ENCODE measurements at places on chromosomes 7 and 10.

DNA sequence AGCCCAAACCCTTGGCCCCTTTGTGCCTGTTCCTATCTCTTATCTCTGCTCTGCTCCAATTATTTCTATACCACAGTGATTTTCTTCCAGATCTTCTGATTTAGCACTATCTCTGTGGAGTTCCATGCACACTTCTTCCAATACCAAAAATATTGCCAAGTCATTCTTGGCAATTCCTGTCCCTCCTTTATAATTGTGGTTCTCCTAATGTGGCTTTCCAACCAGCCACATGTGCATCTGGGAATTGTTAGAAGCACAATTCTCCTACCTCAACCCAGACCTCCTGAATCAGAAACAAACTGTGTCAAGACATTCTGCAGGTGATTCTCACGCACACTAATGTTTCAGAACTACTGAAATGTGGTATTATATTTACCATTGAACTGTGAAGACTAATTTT lies 447.8 kb upstream of the IGFBP3 start:
- DNase-seq: no peak

DNA sequence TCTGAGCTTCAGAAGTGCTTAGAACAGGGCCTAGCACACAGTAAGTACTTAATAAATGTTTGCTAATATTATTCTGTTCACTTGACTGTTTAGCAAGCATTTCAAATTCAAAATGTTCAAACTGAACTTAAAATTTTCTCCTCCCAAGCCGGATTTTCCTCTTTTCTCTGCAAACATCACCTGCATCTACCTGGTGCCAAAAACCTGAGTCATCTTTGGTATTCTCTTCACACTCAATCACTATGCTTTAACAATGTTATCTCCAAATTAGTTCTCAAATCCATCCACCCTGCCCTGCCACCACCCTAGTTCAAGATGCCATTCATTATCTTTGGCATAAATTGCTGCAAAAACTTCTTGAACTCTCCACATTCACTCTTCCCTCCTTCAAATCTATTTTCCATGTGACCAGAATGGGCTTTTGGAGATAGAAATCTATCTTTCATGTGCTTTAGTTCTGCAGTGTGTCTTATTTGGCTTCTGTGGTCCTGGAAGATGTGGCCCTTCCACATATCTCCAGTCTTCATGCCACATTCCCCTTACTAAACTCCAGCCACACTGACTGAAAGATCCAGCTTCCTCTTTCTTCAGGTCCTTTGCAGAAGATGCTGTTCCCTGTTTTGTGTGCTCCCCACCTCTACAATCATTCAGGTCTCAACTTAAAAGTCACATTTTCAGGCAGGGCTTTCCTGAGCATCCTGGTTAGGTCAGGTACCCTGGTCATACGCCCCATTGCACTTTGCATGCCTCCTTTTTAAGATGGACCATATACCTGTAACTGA lies 2.0 kb downstream of the GGCT start:
- DNase-seq: no peak

DNA sequence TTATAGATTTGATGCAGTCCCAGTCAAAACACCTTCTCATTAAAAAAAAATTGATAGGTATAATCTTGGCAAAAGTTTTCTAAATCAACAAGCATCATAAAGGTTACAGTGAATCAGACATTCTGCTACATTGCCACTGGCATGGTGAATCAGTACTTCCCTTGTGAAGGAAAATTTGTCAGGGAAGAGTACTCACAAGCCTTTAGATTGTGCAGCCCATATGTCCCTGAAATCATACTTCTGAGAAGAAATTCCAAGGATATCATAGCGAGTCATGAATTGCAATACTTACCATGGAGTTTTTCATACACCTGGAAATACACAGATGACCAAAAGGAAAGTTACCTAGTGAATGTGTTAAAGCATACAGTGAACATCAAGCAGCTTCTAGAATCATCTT lies 17.2 kb downstream of the VSTM2A start:
- no peak for DNase-seq

DNA sequence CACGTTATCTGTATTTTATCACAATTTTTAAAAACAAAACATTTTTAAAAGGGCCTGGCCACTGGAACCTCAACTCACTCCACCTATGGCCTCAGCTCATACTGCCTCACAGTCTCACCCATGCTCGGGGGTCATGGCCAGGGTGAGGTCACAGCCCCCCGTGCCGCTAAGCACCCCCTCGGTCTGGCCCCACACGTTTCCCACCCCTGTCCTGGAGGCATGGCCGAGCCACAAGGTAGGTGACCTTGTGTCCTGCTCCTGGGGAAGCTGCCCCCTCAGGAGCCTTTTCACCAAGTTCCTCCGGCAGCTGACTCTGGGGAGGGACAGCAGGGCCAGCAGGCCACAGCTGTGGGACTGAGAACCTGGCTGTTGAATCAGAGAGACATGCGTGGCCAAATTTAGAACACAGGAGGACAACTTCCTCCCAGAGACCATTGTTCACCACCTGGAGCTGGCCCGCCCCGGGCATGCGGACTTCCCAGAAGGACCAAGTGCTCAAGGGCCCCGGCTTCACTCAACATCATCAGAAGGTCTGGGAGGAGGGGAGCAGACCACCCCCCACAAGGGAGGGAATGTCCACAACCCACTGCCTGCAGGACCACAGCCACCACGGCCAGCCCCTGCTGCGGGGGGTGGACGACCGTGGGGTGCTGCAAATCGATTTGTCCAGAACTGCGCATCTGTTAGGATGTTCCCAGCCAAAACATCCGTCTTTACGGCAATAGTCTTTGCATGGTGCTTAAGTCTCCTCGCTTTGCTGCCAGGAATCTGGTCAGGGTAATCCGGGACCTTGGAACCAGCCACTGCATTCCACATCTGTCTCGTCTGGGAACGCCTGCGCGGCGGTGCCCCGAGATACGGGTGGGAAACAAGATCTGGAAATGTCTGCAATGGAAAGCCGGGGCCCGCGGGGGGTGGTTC lies 48.6 kb upstream of the PDGFA start:
- DNase-seq: no peak

- DNase-seq: no peak
These were observed 60.6 kb downstream of the WDR37 start for GRCh38 chr10:1116696-1117280.

- no peak for DNase-seq
These were observed 113.7 kb upstream of the ANKRD1 start for GRCh38 chr10:91034494-91035159.

DNA sequence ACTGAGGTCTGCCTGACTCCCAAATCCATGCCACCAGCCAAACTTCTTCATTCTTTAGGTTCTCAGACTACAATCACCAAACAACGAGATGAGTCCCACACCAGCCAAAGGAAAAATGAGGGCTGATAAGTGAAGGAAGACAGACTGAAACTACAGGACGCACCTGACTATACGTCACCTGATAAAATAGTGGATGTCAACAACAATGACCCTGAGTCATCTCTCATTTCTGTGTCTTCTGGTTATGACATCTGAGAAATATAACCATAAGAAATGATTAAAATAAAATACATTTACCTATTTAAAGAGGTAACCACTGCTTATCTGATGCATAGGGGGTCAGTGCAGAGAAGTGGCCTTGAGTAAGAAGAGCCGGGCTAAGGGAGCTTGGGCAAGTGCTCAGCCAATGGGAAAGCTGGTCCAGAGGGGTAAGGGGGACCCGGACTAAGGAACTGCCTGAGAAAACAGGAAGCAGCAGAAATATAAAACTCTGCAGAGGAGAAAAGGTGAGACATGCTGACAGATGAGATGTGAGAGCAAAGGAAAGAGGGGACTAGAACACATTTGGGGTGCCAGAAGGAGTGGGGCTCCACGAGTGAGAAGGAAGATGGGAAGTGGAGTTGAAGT lies 51.8 kb downstream of the HIPK2 start:
- DNase-seq: no peak

DNA sequence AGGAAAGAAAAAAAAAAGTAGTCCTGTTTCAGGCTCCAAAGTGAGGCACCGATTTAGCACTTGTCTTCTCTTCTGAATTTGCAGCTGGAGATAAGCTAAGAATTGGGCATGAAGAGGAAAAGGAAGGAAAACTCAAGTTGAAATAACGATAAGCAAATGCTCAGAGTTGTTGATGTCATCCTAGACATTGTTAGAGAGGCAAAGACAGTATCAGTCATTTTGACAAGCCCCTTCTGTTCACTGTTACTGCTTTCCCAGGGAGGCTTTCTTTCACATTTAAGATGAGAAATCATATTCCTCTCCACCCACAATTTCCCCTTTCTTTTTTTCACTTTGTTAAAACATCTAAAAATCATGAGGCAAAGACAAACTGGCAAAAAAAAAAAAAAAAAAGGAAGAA lies 41.8 kb downstream of the SORCS1 start:
- no peak for DNase-seq

DNA sequence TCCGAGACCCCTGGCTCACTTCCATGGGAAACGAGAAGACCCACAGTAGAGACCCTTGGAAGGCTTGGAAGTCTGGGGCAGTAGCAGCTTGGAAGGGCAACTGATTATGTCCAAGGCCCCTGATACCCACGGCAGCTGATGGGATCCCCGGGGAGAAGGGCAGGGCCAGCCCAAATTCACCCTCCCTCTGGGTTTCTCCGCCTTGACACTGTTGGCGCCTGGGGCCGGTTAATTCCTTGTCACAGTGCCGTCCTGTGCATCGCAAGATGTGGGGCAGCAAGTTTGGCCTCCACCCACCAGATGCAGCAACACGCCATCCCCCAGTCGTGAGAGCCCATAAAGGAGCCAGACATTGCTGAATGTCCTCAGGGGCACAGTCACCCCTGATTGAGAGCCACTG lies 89.2 kb downstream of the RGS10 start:
- DNase-seq: no peak

- DNase-seq: no peak
These were observed 146.5 kb downstream of the EGFR start for GRCh38 chr7:55165176-55165861.

GRCh38 chr10:114962441-114962840 lies 24.4 kb downstream of the TRUB1 start:
- DNase-seq: no peak

DNA sequence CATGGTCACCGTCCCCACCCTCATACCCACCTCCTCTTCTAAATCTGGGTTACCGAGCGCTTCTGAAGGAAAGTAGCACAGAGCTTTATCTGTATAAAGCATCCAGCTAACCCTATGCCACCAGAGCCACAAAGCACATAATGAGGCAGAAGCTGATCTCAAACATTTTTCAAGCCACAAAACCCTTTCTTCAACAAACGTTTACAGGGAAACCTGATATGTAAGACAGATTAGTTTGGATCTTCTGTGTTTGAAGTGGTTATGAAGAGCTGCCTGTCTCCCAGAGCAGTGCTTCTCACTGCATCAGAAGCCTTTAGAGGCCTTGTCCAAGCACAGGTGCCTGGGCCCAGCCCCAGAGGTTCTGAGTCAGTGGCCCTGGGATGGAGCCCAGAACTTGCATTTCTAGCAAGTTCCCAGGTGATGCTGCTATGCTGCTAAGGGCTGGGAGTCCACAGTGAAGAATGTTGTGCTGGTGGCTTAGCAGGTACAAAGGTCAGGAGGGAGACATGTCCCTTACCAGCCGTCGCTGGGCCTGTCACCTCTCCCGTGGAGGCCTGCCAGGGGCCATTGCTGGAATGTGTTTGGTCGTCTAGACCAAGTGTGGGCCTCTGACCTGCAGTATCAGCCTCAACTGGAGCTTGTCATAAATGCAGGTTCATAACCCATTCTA lies 90.4 kb downstream of the TAF3 start:
- no peak for DNase-seq

DNA sequence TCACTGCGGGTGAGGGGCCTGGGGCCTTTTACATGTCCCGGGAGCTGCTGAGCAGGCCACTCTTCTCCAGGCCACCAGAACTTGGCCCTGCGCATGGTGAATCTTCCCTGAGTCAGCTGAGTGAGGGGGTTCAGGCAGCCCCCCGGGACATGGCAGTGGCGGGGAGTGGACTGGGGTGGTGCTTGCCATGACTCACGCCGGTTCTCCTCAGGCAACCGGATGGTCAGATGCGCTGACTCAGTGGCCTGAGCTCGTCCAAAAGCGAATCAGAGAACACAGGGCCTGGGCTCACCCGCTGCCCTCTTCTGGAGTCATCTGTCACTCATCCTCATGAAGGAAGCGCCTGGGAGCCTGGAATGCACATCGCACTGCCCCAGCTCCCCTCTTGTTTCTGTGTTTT lies 33.5 kb downstream of the HTRA1 start:
- DNase-seq: no peak

- DNase-seq: no peak
These were observed 12.1 kb downstream of the C10orf53 start for GRCh38 chr10:49691588-49691987.

DNA sequence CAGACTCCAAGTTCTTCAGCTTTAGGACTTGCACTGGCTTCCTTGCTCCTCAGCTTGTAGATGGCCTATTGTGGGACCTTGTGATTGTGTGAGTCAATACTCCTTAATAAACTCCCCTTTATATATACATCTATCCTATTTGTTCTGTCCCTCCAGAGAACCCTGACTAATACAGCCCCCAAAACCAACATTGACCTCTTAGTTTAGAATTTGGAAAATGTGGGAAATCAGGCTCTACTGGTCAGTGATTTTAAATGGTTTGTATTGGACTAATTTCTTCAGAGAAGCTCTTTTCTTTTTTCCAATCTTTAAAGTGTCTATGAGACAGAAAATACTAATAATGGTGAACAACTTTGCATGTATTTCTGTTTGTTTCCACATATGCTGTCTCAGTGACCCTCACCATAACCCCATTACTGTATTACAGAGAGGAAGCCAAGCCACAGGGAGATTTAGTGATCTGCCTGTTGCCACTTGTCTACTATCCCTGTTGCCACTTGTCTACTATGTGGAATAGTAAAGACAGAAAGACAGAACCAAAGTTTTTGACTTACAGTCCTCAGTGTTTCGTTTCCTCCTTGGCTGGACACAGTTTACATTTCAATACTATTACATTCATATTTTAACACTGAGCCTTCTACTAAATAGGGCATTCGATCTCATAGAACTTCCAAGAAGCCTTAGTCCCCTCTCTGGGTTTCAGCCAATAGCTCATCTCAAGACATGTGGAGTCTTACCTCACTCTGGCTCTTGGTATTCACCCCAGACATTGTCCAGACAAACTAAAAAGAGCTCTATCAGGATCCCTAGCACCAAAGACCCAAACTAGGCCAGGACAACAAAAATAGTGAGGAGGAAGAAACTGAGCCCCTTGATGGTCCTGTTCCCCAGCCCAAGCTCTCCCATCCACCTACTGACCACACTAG lies 121.0 kb downstream of the AKR1D1 start:
- no peak for DNase-seq

GRCh38 chr7:112366886-112367285 lies 83.4 kb upstream of the IFRD1 start:
- no peak for DNase-seq

DNA sequence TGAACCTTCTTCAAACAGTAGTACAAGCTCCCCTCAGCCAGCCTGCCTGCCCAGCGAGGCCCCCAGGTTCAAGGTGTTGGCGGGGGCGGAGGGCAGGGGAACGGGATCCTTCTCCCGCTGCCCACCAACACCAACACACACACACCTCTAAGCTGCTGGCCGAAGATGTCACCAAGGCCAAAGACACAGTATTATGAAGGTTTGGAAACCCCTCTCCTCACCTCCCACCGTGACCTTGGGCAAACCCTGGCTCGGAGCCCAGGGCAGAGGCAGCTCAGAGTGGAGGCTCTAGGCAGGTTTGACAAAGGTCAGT lies 49.4 kb upstream of the GTF2IRD1 start:
- no peak for DNase-seq

- no peak for DNase-seq
These were observed 44.6 kb upstream of the DLG5 start for GRCh38 chr10:77970869-77971803.

All from stimulated activated CD4-positive, alpha-beta T cell treated with anti-CD3 and anti-CD28 coated beads, Interleukin-2, amount 100 ng/mL, for 24 hours (primary cell).